ENCODE measurements at places on chromosomes 1 and 21.

- no peak for DNase-seq
Measured at GRCh38 chr1:219812491-219813203, 115.7 kb downstream of the SLC30A10 start.

- DNase-seq = no peak
Measured at GRCh38 chr1:77371396-77371795, 89.6 kb downstream of the AK5 start.

DNA sequence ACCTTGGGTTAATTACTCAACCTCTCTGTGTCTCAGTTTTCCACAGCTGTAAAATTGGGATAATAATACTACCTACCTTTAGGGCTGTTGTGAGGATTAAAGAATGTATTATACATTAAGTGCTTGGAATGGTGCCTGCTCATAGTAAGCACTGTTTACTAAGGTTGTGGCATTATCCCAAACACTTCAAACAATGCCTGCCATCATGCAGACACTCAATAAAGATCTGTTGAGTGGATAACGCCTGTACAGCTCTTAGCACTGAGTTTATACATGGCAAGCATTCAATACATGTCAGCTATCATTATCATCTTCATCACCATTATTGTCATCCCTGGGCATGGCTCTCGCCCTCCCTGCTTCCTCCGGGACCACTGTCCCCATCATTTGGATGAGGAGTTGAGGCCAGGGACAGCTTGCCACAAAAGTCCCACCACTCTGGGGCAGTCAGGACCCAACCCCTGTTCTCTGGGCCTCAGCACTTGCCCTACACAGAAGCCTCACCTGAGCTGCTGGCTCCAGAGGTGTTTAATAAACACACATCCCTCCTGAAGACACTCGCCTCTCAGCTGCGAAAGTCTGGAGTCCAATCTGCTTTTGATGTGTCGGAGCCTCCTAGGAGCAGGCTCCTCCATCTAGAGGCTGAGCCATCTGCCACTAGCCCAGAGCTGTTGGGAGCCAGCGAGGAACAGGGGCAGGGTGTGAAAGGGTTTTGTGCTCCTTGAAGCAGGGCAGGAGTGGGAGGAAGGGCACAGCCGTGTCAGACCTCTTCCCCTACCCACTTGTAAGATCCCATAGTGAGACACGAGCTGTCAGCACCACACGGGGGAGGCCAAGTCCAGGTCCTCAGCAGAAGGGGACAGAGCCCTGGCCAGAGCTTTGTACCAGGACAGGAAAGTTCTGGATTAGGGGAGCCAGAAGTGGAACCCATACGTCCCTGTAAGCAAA, 80.9 kb upstream of the ZC3H12A start:
- DNase-seq = no peak

GRCh38 chr1:14725695-14726094, 127.2 kb downstream of the KAZN start:
- DNase-seq = no peak

DNA sequence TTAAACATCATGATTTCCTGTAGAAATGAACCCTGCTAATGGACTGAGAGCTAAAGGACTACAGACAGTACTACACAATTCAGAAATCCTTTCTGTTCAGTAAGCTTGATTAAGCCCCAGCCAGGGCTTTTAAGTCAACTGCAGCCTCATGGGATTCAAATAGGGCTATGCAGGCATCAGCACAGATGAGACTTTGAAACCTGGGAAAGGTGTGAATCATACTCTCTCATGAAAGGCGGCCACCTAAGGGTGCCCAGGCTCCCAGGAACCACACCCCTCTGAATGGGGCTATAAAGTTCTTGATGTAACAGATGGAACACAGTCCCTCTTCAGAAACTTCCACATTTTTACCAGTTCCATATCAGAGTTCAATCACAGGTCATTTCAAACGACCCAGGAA, 7.6 kb downstream of the SIPA1L2 start:
- DNase-seq = no peak

DNA sequence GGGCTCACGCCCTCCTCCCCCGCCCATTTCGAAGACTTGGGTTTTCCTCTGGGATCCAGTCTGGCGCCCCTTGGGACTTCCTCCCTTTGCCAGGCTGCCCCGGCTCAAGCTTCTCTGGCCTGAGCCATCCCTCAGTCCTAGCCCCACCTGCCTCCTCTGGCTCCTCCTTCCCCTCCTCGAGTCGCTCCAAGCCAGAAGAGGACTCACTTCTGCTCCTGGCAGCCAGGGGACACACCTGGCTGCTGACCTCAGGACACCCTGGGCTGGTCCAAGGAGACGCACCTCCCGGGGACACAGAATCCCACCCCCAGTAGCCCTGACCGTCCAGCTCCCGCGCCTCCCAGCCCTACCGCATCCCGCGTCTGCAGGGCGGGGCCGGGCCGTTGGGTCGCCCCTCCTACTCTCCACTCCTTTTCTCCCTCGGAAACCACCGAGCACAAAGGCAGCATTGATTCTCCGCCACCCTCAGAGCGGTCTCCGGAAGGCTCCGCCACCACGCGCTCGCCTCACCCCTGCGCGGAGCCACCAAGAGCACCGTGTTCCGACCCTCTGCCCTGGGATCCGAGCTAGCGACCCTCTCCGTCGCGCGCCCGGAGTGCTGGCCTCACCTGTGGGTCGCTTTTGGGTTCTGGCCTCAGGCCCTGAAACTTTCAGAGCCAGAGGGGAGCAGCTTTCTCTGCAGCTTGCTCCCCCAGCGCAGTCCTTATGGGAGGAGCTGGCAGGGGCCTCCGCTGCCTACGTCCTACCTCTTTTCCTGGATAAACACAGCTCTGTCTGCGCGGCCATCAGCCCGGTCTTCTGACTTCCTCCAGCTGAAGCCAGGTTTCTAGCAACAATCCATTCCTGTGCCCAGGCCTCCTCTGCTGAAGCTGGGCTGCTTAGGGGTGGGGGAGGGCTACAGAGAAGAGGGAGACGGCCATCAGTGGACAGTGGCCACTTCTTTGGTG, at the start of gene C2CD4D:
Gene C2CD4D, minus strand, starts transcription at position 364 of the 947 bp plus-strand sequence. CDS start 831 bp downstream, outside the sequence.
- DNase-seq = peak; percentile 65

- peak; percentile 7 for DNase-seq
Measured at GRCh38 chr1:99820546-99820945, 29.6 kb upstream of the AGL start.

- DNase-seq = no peak
Measured at GRCh38 chr1:220507085-220507484, 20.9 kb upstream of the MARK1 start.

GRCh38 chr1:112544751-112545150, 36.0 kb downstream of the WNT2B start:
- no peak for DNase-seq

DNA sequence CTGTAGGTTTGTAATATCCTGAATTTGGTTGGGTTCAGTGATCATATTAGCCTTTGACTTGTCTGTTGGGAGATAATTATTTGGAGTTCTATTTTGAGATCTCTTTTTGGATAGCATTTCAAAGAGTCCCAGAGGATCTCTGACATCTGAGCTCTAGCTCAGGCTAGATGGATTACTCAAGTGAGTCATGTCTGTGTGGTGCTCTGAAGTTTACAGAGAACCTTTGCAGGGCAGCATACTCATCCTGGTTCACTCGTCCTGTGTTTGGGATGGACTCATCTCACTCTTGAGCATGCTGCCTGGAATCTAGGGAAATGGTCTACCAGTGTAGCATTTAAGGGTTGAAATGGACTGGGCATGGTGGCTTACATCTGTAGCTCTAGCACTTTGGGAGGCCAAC, 29.4 kb upstream of the BMP8A start:
- DNase-seq = no peak

DNA sequence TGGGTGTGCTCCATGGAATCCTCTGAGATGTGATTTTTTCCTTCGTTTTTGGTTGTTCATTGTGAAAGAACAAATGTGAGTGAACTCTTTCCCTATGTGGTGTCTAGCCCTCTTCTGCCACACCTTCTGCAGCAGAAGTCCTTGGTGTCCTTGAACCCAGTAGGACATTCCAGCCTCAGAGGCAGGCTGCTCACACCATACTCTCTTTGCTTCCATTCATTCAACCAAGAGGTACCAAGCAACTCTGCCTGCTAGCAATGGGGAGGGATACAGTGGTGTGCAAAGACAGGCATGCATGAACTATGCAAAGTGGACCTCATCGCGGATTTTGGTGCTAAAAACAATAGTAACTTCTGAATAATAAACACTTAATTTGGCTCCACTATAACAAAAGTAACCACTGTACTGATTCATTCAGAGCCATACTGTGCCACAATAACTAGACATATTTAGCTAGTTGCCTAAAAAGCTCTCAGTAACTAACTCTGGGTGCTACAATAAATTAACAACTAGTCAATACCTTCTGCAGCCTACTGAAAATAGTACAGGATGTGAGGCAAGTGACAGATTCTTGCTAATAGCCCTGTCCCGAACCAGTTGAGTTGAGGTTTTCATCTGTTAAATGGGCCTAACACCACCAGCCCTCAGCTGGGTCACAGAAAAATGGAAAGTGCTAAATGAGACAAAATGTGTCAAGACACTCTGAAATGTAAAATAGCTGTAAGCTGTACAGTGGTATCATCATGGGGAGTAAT, 155.4 kb downstream of the SLC45A1 start:
- no peak for DNase-seq

GRCh38 chr1:65108025-65108642, 39.9 kb upstream of the AK4 start:
- no peak for DNase-seq

DNA sequence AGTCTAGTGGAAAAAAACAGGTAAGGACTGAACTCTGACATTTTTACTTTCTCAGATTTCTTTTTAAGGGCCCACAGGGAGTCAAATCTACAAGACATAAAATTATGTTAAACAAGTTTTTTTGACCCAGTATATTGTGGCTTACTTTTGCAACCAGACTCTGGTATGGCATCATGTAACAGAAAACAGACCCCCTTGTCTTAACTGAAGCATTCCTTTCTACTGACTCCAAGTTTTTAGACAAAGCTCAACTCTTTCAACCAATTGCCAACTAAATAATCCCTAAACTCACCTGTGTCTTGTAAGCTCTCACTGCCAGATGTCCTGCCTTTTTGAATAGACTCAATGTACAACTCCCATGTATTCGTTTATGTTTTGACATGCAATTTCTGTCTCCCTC, 64.3 kb downstream of the FASLG start:
- DNase-seq = no peak
